Neural progenitor cell (in vitro differentiated cells): ENCODE measurements at places on chromosomes 12 and 14. TPM values are rescaled to one million over a fixed set of nuclear protein-coding genes. Genes with fewer than 3 reads are reported as not detected.

C12orf54 gene
- not detected in 2 replicates for total RNA-seq

SYT1 gene
- 28.1 and 36.9 TPM in 2 replicates for total RNA-seq

ATN1 gene
- 8.9 and 28.7 TPM in 2 replicates for total RNA-seq

FAM186B gene
- total RNA-seq: 0.25 TPM in 1 of 2 replicates, not detected in the other

MYL6 gene
- total RNA-seq: 1,139 and 1,233 TPM in 2 replicates

CMAS gene
- 32.5 and 38.2 TPM in 2 replicates for total RNA-seq

PRPF40B gene
- 18.1 and 30.5 TPM in 2 replicates for total RNA-seq

DAO gene
- total RNA-seq: not detected in 2 replicates

SERPINA3 gene
- not detected in 2 replicates for total RNA-seq

CD69 gene
- total RNA-seq: not detected in 2 replicates

ALDH2 gene
- total RNA-seq: 60.0 and 107 TPM in 2 replicates

OR4Q2 gene
- not detected in 2 replicates for total RNA-seq

RNASE1 gene
- 5.7 TPM in 1 of 2 replicates, not detected in the other for total RNA-seq

TMCC3 gene
- total RNA-seq: 7.2 and 9.5 TPM in 2 replicates

- DNase-seq: no peak
These were observed 124.4 kb downstream of the MED13L start for GRCh38 chr12:116153113-116153512.

- peak; percentile 2 for DNase-seq
These were observed 39.4 kb downstream of the RPS29 start for GRCh38 chr14:49546766-49547165.

- no peak for DNase-seq
These were observed 99.8 kb downstream of the PPP2R5E start for GRCh38 chr14:63443361-63443760.

DNA sequence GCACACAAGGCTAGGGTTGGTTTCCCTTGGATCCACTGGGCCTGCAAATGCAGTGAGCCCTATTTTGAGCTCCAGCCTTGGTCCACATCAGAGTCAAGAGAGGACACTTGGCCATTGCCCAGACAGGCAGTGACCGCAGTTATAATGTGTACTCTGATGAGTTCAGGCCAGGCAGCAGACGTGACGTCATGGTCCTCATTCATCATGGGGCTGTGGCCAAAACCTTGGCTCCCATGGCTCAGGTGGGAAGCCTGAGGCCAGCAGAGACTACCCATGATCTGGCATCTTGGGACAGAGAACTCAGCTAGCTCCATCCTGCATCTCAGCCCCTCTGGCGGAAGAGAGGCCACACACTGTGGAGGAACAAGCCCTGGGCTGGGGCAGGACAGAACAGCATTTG lies 16.4 kb downstream of the TMEM63C start:
- no peak for DNase-seq

GRCh38 chr12:131128556-131128955 lies 174.8 kb downstream of the ADGRD1 start:
- DNase-seq: no peak

DNA sequence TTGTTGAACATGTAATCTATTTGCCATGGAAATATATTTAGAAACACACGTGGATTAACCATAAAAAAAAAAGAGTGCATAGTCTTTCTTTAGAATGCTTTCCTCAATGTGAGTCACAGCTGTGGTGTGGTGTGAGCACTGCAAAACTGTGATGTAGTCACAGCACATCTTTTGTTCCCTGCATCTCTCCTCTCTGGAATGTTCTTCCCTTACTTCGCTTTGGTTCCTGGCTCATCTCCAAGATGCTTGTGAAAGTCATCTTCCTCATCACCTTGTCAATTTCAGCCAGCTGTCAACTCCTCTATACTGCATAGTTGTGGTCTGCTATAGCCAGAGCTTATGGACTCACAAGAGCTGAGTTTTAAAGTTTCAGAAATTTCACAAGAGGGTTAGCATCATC lies 60.2 kb downstream of the STAB2 start:
- DNase-seq: no peak

GRCh38 chr12:47077206-47078085 lies 2.0 kb upstream of the PCED1B start:
- DNase-seq: no peak

DNA sequence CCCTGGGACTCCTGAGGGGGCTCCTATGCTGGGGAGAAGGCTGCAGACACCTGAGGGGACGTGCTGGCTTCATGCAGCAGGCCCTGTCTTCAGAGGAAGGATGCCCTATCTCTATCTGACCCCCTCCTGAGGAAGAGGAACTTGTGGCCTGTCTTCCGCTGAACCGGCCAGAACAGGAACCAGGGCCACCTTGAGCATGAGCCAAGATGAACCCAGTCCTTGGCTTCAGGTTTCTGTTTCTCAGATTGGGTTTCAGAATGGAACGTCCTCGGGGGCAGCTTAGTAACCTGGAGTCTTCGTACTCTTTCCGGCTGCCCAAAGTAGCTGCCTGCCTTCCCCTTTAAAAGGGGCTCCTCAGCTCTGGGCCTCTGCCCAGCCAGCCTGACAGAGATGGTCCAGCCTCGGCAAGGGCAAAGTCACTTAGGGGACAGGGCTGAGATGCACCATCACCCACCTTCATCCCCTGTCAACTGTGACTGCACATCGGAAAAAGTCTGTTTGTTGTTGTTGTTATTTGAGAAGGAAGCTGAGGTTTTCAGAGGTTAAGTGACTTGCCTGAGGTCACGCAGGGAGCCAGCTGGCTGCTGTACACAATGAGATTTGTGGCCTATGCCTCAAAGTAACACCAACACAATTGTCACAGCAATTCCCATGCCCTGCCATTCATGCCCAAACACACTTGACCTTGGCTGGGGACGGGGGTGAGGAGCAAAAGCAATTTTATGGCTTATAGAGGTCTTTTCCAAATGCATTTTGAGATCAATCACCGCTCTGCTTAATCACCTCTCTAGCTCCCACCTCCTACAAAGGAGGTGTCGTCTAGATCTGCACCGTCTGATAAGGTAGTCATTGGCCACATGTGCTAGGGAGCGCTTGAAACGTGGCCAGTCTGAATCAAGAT lies 13.4 kb downstream of the ASB2 start:
- no peak for DNase-seq

DNA sequence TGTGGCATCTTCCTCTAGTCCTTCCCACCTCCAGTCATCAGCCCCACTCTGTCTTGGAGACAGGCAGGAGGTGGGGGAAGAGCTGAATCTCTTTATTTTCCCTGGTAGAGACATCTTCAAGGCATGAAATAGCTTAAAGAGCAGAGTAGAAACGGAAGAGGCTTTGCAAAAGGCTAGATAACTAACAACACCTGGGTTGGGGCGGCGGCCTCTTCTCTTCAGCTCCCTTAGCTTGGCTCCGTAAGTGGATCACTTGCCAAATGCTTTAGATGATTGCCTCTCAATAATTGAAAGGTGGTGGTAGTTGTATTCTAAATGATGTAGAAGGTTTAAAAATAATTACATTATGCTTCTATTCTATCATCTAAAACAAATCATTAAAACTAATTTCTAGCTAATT lies 36.1 kb downstream of the SSPN start:
- DNase-seq: no peak

GRCh38 chr14:81268016-81268416 lies 47.3 kb upstream of the GTF2A1 start:
- DNase-seq: no peak

DNA sequence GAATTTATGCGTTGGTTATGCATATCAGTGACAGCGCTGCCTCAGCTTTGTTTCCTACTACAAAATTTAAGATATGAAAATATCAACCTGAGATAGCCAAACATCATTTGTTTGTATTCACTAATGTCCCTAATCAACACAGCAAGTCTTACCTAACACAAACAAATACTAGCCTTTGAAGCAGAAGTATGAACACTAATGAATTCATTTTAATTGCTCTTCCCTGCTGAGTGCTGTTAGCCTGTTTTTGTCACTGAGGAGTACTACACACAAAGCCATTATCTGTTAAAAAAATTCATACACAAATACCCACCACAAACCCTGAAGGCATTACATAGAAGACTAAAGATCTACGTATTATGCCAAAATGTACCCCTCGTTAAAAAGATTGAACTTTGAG lies 150.8 kb downstream of the HELB start:
- no peak for DNase-seq

GRCh38 chr12:124613151-124613585 lies 45.8 kb upstream of the NCOR2 start:
- DNase-seq: no peak

GRCh38 chr14:87043667-87044200 lies 949.2 kb downstream of the GALC start:
- DNase-seq: no peak

GRCh38 chr12:122096591-122097149 lies 18.1 kb downstream of the MLXIP start:
- DNase-seq: no peak

GRCh38 chr12:102167821-102168604 lies 29.6 kb downstream of the PMCH start:
- no peak for DNase-seq

GRCh38 chr12:63362791-63363190 lies 211.8 kb upstream of the AVPR1A start:
- DNase-seq: no peak

GRCh38 chr14:103619057-103619456 lies 10.0 kb upstream of the KLC1 start:
- DNase-seq: no peak

GRCh38 chr14:33404054-33404453 lies 465.4 kb downstream of the NPAS3 start:
- DNase-seq: no peak

DNA sequence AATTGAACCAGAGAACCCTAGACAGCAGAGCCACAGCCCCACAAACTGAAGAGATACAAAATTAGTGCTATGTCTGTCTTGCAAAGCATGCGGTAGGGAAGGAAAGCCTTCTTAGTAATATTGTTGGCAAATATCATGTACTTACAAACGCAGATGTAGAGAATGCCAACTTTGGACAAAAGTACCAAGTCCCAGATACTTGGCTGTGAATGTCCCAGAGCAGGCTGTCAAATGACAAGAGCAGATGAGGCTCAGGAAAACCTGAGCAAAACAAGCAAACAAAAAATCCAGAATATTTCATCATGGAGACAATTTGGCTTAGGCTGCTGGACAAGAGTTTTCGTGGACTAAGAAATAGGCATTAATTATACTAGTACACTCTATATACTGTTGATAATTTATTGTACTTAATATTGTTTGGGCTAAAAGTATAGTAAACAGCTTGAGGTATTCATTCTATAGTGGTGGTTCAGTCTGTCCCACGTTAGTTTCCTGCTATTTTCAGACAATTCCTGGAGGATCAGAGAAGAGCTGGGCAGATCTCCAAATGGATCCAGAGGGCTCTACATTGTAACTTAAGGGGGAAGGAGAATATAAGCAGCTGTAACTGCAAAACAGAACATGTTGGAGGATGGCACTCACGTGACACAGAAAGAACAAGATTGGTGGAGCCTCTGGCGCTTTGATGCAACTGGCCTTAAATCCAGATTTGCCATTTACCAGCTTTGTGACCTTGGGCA lies 329.8 kb downstream of the ATP23 start:
- DNase-seq: no peak

- DNase-seq: peak; percentile 77
These were observed 24.7 kb downstream of the INSM2 start for GRCh38 chr14:35558680-35559079.

DNA sequence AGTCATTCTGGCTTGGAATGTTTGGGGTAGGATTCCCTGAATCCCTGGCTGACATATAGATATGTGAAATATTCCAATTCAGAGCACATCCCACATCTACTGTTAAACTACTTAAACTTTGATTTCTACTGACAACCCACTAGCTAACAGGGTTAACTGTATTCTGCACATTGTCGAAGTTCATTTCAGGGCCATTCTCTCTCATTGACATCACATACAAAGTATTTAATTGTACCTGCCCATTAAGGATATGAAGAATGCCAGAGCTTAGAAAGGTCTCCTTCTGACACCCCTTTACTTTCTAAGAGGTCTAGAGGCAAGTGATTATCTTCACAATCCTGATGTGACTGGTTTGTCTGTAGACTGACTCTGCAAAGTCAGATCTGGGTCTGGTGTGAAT lies 2.8 kb upstream of the DCN start:
- no peak for DNase-seq

DNA sequence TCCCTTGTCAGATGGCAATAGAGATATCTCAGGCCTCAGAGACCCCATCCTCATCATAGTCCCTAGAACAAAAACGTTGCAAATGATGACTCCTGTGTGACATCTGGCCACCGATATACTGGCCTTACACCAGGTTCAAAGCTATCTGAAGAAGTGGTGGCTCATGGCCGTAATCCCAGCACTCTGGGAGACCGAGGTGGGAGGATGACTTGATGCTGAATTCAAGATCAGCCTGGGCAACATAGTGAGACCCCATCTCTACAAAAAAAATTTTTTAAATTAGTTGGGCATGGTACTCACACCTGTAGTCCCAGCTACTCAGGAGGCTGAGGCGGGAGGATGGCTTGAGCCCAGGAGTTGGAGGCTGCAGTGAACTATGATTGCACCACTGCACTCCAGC lies 13.1 kb downstream of the CAMKK2 start:
- no peak for DNase-seq

DNA sequence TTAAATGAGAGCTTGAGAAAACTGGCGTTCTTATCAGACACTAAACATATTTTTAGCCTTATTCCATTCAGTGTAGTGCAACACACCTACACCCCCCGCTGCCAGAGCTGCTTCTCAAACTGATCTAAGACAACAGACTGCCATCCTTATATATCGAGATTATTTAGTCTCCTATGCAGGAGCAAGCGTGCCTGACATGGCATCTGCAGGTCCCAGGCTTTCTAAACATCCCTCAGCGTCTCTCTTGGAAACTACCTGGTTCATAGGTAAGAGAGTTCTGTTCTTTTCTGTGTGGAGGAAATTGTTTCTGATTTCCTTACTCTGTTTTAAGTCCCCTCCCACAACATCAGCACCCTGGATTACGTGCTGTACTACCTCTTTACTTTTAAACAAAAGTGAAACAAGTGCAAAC lies 117.1 kb upstream of the PTPRB start:
- no peak for DNase-seq

DNA sequence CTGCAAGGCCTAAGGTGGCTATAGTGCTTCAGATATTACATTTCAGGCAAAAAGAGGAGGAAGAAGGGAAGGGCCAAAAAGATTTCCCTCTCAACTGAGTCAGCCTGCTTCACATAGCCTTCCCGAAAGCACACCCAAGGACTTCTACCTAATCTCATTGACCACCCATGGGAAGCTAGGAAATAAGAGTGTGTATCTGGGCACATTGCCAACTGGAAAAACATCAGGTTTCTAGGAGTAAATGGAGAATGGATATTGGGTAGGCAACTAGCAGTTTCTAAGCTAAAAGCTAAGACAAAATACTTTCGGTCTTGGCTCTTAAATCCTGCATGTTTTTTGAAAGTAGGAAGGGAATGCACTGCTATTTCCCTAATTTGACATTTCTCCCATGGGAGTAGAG lies 221.7 kb upstream of the GRIP1 start:
- DNase-seq: no peak

DNA sequence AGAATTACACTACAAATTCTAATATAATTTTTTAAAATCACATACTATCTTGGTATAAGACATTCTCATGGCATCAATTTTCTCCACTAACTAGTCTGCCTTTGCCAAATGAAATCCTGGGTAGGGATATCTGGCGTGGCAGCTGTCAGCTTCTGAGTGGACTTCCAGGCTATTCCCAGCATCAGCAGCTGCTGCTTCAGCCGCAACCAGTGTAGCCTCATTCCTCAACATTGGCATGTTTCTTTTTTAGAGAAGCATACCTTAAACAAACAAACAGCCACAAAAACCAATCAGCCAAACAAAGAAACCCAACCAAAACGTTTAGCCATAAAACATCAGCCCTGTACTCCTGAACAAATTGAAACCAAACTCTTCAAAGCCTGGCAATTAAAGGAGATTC lies 235.8 kb downstream of the SSPN start:
- DNase-seq: no peak

GRCh38 chr14:99384450-99385417 lies 95.9 kb downstream of the SETD3 start:
- DNase-seq: no peak
